ENCODE measurements at places on chromosomes 6 and 20.

- DNase-seq = no peak
Observed at GRCh38 chr6:70164556-70164955, 138.3 kb downstream of the COL9A1 start.

DNA sequence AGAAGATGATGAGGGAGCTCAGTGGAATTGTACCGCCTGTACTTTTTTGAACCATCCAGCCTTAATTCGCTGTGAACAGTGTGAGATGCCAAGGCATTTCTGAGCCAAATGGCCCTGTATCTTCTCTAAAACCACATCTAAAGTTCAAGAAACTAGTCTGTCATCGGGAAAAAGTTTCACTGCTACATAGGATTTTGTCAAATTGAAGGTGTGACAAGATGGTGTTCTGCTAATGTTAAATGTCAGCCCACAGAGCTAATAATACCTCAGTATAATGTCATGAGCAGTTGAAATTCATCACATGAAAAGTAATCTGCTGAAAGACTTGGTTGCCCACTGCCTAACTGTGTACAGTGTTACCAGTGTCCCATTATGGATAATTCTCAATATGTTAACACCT lies 9.6 kb downstream of the SUMO4 start:
- no peak for DNase-seq

- no peak for DNase-seq
Observed at GRCh38 chr20:58416835-58417234, 27.8 kb downstream of the VAPB start.

GRCh38 chr6:13517116-13517515 lies 29.7 kb upstream of the GFOD1 start:
- no peak for DNase-seq

DNA sequence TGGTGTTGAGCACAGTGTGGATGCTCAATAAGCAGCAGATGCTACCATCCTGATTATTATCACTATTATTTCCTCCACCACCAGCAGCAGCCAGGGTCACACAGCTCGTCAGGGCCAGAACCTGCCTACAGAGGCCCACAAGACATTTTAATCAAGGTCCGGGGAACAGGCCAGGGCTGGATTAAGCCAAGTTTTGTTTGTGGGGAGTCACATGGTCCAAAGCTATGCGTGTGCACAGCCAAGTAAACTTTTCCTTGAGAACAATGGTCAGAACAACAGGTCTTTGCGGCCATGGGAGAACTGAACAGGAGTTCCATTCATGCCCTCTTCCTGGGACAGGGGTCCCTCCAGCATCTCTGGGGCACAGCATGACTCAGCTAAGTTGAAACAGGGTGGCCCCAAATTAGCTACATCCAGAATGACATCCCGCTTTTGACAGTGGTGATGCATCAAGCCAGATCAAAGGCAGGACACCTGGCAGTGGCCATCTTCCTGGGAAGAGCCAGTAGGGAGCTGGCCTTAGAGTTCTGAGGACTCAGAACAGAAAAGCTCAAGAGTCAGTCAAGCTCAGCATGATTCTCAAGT lies 11.7 kb downstream of the SNTA1 start:
- DNase-seq = no peak

DNA sequence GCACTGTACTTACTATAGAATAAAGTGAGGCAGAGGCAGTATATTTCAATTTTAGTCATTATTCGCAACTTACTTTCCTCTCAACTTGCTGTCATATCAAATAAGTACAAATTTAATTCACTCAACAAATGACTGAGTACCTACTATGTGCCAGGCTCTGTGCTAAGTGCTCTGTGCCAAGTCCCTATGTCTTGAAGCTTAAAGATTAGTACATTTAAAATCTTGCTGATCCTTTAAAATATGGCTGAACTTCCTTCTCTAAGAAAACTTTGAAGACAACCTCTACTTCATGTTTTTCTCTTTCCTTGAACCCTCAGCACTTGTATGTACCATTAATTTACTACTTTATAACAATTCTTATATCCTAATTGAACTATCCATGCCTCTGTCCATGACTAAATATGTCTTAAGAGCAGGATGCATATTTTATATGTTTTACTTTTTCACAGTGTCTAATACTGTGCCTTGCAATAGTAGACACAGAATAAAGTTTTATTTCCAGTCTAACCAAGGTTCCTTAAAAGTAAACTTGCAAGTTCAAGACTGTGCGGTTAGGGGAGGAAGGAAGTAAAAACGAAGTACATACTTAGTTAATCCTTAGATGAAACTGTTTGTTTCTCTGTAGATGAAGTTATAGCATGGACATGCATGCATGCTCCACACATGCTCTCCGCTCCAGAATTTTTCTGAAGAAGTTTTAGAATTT lies 10.0 kb upstream of the LATS1 start:
- no peak for DNase-seq

Data from muscle of arm (tissue), 14 donors.